ENCODE measurements at places on chromosomes 12 and 14. TPM values are rescaled to one million over a fixed set of nuclear protein-coding genes. Genes with fewer than 3 reads are reported as not detected.

DNA sequence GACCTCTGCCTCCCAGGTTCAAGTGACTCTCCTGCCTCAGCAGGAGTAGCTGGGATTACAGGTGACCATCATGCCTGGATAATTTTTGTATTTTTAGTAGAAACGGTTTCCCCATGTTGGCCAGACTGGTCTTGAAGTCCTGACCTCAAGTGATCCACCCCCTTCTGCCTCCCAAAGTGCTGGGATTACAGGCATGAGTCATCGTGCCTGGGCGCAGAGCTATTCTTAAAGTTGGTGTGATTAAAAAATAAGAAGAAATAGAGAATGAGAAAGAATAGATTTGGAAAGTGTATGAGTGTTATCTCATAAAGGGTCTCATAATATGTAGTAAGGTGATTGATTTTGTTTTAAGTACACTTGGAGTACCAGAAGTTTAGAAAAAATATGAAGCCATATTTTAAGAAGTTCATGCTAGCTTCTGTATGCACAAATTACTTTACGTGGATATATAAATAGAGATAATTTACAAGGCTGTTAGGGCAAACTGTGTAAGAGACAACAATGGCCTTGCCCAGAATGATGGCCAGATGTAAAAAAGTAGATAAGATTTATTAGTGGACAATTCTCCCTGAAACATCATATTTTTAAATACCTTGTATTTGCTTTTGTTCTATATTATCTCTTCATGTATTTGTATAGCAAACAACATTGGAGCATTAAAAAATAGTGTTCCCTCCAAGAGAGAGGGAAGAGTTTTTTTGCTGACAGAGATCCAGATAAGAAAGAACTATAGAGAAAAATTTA is 1108.5 kb downstream of the SLC16A7 start:
- H3K4me1 ChIP-seq: no peaks in the 10 kb centered on the region
- H3K27me3 ChIP-seq: no peaks in the 10 kb centered on the region
- H3K36me3 ChIP-seq: no peaks in the 10 kb centered on the region
- H3K4me3 ChIP-seq: no peak overlapping the region
- no peak for DNase-seq
- H3K27ac ChIP-seq: no peak overlapping the region

- H3K27ac ChIP-seq: no peak overlapping the region
- no peak overlapping the region for H3K4me3 ChIP-seq
- no peaks in the 10 kb centered on the region for H3K36me3 ChIP-seq
- no peaks in the 10 kb centered on the region for H3K27me3 ChIP-seq
- no peak for DNase-seq
Measured at GRCh38 chr14:52834440-52834842, 43.0 kb upstream of the GNPNAT1 start.

DNA sequence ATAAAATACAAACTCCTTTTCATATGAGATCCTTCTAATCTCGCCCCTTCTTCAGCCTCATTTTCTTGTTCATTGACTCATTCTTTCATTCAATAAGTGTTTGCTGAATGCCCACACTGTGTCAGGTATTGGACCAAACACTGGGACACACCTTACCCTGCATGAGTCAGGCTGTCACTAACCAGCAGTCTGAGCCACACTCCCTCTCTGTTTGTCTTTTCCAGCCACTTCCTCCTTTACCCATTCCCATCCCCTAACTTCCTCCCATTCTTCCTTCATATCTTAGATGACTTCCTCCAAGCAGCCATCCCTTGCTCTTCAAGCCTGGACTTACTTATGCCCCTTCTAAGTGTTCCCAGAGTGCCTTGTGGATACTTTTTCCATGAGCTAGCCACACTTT is 27.0 kb upstream of the HIF1A start:
- DNase-seq: no peak
- H3K4me1 ChIP-seq: no peaks in the 10 kb centered on the region
- H3K4me3 ChIP-seq: no peak overlapping the region
- no peaks in the 10 kb centered on the region for H3K36me3 ChIP-seq
- no peaks in the 10 kb centered on the region for H3K27me3 ChIP-seq
- H3K27ac ChIP-seq: no peak overlapping the region

DNA sequence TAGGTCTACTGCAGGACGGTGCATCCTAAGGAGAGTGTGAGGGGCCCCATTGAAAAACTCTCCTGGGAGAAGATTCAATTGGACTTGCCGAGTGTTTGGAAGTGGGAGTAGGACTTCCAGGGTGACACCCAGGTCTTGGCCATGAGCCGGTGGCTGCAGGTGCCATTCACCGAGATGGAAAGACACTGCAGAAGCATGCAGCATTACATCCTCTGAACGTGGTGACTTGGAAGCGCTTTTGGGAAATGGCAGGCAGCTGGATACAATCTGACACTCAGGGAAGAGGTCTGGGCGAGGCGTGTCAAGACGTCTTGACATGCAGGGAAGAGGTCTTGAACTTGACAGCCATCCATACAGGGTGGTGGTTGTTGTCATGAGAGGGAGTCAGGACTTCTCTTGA is 126.9 kb downstream of the PAPOLA start:
- no peaks in the 10 kb centered on the region for H3K4me1 ChIP-seq
- no peak overlapping the region for H3K4me3 ChIP-seq
- no peak overlapping the region for H3K27ac ChIP-seq
- no peaks in the 10 kb centered on the region for H3K36me3 ChIP-seq
- DNase-seq: no peak
- no peaks in the 10 kb centered on the region for H3K27me3 ChIP-seq

- H3K27me3 ChIP-seq: no peaks in the 10 kb centered on the region
- H3K36me3 ChIP-seq: no peaks in the 10 kb centered on the region
- no peak for DNase-seq
- no peak overlapping the region for H3K4me3 ChIP-seq
Measured at GRCh38 chr14:37791384-37792036, 196.1 kb downstream of the TTC6 start.

- H3K36me3 ChIP-seq: no peaks in the 10 kb centered on the region
- H3K4me1 ChIP-seq: no peaks in the 10 kb centered on the region
- H3K4me3 ChIP-seq: no peak overlapping the region
- H3K27me3 ChIP-seq: no peaks in the 10 kb centered on the region
- DNase-seq: no peak
- no peak overlapping the region for H3K27ac ChIP-seq
Measured at GRCh38 chr12:11920231-11920630, 150.5 kb upstream of the BCL2L14 start.

DNA sequence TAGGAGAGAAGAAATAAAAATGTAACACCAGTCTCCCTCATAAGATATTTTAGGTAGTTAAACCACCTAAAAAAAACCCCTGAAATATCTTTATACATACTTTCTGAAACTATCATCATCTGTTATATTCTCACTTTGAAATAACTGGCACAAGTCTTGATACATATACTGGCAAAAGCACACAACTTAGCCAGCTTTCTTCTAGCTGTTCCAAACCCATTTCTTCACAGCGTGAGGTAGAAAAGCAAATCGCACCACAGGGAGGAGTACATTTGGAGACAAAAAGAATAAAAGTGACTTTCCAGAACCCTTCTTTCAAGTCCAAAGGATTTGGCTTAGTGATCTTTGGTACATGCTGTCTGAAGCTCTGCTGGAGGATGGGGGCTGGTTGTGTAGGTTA is 78.5 kb downstream of the RERG start:
- peaks cover 15% of the 10 kb centered on the region for H3K4me1 ChIP-seq
- DNase-seq: no peak
- H3K36me3 ChIP-seq: no peaks in the 10 kb centered on the region
- H3K27ac ChIP-seq: no peak overlapping the region

- H3K27me3 ChIP-seq: no peaks in the 10 kb centered on the region
- no peak for DNase-seq
- H3K4me1 ChIP-seq: no peaks in the 10 kb centered on the region
- H3K36me3 ChIP-seq: no peaks in the 10 kb centered on the region
- no peak overlapping the region for H3K4me3 ChIP-seq
Measured at GRCh38 chr12:24770821-24771220, 178.1 kb downstream of the BCAT1 start.

GRCh38 chr14:75705014-75705413 is 44.0 kb downstream of the TTLL5 start:
- no peaks in the 10 kb centered on the region for H3K27me3 ChIP-seq
- no peak for DNase-seq
- no peak overlapping the region for H3K4me3 ChIP-seq

ERBB3 gene
- total RNA-seq: 16.9 TPM

CLEC9A gene
- not detected for total RNA-seq

LTBP2 gene
- total RNA-seq: 151 TPM

CACNA2D4 gene
- 3.3 TPM for total RNA-seq

ATF7 gene
- total RNA-seq: 33.6 TPM

COL2A1 gene
- total RNA-seq: not detected

TMX1 gene
- total RNA-seq: 23.7 TPM

IKBIP gene
- 14.0 TPM for total RNA-seq

GNB3 gene
- total RNA-seq: 0.42 TPM

MYG1 gene
- total RNA-seq: 47.0 TPM

KLRK1 gene
- total RNA-seq: 0.19 TPM
